Neural progenitor cell (in vitro differentiated cells): ENCODE measurements at places on chromosomes 12 and 14.

- no peak for DNase-seq
Observed at GRCh38 chr12:117444781-117445180, 83.4 kb upstream of the NOS1 start.

GRCh38 chr12:57342207-57342691 lies 88.6 kb downstream of the R3HDM2 start:
- DNase-seq: peak; percentile 41

DNA sequence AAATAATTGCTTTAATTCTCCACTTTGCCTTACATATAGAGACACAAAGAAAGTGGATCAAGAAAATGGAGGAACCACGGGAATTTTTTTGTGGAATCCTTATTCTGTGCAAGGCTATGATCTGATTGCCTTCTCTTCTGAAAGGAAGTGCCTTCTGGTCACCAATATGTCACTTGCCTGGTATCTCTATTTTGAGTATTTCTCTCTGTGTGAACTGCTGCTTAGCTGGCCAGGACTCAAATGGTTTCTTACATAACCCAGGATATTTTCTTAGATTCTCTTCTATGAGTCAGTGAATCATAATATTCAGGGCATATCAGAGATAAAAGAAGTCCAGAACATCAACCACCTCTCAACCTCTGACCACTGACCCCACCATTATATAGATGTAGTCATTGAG lies 156.1 kb downstream of the DIO2 start:
- no peak for DNase-seq

- no peak for DNase-seq
Observed at GRCh38 chr14:50874757-50875156, 2.9 kb downstream of the ABHD12B start.

DNA sequence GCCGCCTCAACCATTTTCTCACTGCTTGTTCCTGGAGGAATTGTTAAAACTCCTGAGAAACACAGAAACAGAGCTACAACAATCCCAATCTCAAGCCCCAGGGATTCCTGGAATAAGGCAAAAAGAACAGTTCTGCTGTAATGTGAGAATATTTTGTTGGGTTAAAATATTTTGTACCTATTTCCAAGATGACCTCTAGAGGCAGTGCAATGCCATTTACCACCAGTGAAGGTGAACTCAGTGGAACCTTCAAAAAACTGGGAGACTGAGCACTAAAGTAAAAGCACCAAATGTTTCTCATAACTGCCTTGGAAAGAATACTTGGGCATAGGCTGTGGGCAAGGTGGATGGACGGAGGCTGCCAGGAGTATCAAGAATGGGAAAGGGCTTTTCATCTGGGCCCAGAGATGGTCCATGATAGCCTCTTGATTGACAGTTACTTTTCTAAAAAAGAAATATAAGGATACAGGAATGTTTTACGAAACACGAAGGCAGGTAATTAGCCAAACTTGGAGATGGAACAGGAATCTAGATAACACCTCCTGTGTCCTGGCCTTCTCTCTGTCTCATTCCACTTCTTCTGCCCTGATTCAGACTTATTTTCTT lies 334.0 kb upstream of the FLRT2 start:
- DNase-seq: peak; percentile 7

GRCh38 chr14:69815556-69815955 lies 18.5 kb upstream of the SLC10A1 start:
- DNase-seq: no peak

DNA sequence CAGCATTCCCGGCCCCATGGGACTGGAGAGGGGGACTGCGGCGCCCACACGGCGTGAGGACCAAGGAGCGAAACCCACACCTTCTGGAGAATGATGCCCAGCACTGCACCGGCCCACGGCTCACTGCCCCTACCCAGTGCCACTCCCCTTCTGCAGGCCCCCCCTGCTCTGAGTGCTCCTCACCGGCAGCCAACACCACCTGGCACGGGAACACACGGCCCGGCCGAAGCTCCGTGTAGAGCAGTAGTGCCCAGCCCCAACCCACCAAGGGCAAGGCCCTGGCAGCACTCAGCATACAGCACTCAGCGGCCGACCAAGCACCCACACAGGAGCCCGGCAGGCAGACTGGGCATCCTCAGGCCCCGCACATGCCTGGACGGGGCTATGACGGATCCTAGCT lies 13.4 kb downstream of the BTBD6 start:
- no peak for DNase-seq

- DNase-seq: no peak
Observed at GRCh38 chr14:97206916-97207315, 409.7 kb downstream of the VRK1 start.

DNA sequence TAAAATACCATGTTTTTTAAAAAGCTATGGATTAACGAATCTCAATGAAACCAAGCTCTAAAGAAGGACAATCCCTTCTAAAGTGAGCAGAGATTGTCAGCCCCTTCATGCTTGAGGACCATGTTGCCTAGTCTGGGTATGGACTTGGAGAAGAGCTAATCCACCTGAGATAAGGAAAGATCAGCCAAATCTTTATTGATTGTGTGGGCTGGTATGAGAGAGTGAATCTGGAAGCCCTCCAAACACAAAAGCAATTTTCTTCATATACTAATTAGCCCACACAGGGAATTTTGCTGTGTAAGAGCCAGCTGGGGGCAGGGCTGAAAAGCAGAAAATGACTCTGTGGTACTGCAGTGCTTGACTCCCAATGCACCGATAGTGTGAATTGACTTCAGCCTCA lies 47.4 kb upstream of the DICER1 start:
- no peak for DNase-seq

DNA sequence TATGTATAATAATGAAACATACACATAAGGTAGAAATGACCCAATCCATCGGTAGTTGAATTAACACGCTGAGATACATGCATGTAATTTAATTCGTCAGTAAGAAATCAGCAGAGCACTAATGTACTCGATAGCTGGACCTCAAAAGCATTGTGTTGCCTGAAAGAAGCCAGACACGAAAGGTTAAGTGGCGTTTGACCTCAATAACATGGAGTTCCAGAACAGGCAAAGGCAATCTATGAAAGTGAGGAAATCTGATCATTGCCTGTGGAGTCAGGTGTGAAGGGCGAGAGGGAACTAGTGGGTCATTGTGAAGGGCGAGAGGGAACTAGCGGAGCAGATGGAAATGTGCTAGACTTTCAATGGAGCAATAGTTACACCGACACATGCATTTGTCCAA lies 970.4 kb upstream of the TMEM132C start:
- DNase-seq: no peak

GRCh38 chr14:102217399-102217798 lies 77.7 kb downstream of the WDR20 start:
- no peak for DNase-seq

GRCh38 chr14:90583427-90583826 lies 186.6 kb downstream of the CALM1 start:
- no peak for DNase-seq

GRCh38 chr14:44910821-44911220 lies 50.9 kb downstream of the KLHL28 start:
- no peak for DNase-seq

- DNase-seq: no peak
Observed at GRCh38 chr12:90832427-90832826, 122.5 kb downstream of the CCER1 start.

DNA sequence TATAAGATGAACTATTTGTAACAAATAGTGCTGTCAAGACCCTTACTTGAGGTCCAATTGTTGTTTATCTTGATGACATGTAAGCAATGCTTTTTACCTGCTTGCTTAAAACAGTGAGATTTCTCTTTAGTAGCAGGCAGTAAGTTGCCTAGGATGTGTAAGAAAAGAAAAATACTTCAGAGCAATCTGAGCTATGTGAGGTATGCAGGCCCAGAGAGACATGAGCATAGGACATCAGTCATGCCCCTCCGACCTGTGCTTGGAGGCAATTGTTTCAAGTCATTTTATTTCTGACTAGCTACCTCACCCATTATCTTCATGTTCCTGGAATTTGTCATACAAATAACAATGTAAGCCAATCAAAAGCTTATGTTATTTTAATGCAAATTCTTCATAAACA lies 930.6 kb upstream of the FBXO33 start:
- DNase-seq: peak; percentile 25

- no peak for DNase-seq
Observed at GRCh38 chr14:65001723-65002122, 15.0 kb downstream of the FNTB start.

GRCh38 chr14:96103075-96103474 lies 63.9 kb downstream of the C14orf132 start:
- DNase-seq: no peak

- no peak for DNase-seq
Observed at GRCh38 chr12:51156245-51156765, 16.6 kb downstream of the TFCP2 start.

DNA sequence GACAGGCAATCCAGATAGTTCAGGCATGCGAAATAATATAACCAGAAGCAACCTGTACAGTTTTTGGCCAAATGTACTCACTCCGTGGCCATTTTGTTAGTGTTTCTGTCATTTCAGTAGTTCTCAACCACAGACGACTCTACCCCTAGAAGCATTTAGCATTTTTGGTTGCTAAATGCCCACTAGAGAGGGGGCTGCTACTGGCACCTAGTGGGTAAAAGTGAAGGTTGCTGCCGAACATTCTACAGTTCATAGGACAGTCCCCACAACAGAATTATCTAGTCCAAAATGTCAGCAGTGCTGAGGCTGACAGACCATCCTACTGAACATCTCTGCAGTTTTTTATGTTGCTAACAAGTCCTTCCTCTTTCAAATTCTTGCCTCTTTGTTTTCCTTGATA lies 107.4 kb downstream of the TSHR start:
- DNase-seq: peak; percentile 55
